Muscle of leg (tissue), 16 donors: ENCODE measurements at places on chromosomes 12 and 14.

- peak; percentile 71 for DNase-seq
Measured at GRCh38 chr14:92122351-92122677, 545 bp downstream of the CPSF2 start.

DNA sequence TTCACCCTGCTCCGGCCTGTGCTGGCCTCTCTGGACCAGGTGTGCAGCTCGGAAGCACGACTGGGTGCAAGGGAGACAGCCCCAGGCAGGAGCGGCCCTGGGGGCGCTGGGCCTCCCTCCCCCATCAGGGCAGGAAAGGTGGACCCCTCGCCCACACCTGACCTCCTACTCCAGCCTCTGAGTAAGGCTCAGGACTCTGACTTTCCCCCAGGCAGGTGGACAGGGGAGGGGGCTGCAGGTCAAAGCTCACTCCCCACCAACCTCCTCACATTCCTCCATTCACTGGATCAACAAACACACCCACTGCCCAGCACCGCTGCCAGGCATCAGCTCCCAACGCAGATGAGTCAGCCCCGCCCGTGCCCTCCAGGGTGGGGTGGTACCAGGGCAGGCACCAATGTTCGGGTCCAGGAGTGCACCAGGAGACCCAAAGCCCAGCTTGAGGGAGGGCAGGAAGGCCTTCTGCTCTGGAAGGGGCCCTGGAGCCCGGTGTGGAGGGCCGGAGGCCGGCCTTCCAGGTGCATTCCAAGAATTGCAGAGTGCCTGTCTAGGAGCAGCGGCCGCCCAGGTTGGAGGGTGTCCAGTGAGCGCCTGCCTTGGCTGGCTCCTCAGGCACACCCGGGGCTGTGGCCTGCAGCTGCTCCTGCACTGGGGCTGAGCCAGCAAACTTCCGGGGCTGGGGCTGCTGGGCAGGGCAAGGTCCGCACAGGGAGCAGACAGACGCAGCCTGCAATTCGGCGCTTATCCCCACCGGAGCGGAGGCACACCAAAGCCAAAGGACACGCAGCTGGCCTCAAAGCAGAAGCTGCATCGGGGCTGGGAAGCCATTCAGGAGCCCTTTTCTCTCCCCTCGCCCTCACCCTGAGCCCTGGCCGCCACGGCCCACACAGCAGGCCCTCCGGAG, 1.6 kb upstream of the INF2 start:
- DNase-seq: peak; percentile 88

DNA sequence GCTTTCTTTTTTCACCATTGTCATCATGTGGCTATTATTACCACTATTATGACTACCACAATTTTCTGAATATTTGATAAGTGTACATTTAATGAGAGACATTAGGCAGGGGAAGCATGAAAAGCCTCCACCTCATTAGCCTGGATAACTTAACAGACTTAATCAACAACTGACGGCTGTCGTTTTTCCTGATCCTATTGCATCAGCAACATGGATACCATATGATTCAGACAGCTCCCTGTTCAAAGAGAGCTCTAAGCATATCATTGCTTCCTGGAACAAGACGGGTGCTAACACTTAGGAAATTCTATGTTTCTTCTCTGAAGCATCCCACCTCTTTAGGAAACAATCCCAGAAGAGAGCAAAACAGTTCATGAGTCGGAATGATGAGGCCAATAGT, 765.2 kb downstream of the NOVA1 start:
- no peak for DNase-seq

- peak; percentile 80 for DNase-seq
Measured at GRCh38 chr14:76917745-76918255, 91.6 kb downstream of the LRRC74A start.

DNA sequence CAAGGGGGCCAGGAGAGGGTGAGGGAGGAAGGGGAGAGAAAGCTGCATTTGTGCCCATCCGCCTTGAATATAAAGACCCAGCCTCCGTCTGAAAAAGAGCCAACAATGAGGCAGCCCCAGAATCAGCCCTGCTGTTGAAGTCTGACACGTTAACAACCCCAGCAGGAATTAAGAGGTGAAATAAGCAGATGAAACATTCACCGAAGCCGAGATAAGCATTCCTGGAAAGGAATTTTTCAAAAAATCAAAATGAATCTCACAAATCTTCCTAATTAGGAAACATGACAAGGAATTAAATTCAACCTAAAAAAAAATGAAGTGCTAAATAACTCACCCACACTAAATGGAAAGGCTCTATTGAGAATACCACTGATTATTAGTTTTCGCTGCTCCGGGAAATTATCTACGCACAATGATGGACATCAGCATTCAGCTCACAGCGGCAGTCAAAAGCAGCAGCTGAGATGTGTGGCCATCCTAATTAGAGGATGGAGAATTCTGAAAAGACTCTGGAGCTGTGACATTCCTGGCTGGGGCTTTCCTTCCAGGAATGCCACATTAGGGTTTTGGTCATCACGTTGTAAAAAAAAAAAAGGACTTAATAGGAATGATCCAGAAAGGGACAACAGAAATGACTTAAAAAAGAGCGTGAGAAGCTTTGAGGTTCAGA, 8.2 kb upstream of the PARP11 start:
- no peak for DNase-seq
